ENCODE measurements at places on chromosomes 13 and 19.

DNA sequence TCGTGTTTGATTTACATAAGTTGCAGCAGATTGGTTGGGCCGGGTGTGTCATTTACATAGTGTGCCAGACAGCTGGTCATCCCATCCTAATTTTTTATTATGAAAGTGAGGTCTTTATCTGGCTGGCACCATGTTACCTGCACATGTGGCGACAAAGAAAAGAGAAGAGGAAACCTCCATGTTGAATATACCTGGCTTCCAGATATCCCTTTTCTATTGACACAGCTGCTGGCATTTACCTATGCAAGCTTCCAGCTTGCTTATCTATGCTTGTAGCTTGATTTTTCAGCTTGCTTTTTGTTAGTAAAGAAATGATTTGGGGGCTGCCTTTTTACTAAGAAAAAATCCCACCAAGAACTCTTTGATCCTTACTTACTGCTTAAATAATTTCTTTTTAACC lies 681.3 kb upstream of the SLITRK1 start:
- no peak for DNase-seq

DNA sequence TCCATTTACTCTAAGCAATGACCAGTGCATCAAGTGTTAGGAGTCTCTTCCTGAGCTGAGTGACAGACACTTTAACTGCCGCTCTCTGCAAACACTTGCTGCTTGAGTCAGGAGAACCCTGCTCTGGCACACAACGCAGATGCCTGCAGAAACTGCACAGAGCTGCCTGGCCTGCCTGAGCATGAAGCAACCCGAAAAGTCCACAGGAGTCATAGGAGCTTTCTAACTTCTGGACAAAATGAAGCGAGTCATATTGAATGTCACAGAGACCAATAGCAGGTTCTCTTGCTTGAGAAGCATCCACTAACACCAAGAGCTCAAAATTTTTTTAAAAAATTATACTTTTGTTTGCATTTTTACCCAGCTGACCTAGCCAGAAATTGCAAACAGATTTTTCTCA lies 232.4 kb downstream of the LHFPL6 start:
- no peak for DNase-seq

DNA sequence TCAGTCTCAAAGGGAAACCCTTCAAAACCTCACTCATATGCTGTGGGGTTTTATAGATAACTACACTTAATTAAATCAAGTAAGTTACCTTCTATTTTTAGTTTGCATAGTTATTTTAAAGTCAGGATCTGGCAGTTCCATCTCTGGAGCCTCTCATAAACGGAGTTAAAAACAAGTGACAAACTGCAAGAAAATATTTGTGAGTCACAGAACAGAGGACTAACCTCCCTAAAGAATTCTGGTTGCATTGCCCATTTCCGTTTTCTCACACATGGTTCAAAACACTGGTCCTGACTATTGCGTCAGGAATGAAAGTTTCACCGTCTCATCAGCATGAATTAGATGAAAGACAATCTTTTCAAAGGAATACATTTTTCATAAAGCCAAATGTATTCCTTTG lies 10.6 kb downstream of the RXFP2 start:
- DNase-seq = no peak

- no peak for DNase-seq
Observed at GRCh38 chr19:7869910-7870511, 4.2 kb downstream of the PRR36 start.

- DNase-seq = no peak
Observed at GRCh38 chr19:32887572-32888215, 18.1 kb upstream of the SLC7A9 start.

- peak; percentile 25 for DNase-seq
Observed at GRCh38 chr13:30334663-30335386, 27.5 kb upstream of the KATNAL1 start.

GRCh38 chr13:111905609-111905945 lies 161.4 kb upstream of the SOX1 start:
- no peak for DNase-seq

GRCh38 chr19:48646001-48646721 lies at the start of gene CA11:
CA11 (minus strand) TSS chr19:48646187; CDS start chr19:48645632, 555 bp downstream.
- peak; percentile 76 for DNase-seq

- DNase-seq = no peak
Observed at GRCh38 chr13:95150555-95150954, 150.7 kb downstream of the ABCC4 start.

DNA sequence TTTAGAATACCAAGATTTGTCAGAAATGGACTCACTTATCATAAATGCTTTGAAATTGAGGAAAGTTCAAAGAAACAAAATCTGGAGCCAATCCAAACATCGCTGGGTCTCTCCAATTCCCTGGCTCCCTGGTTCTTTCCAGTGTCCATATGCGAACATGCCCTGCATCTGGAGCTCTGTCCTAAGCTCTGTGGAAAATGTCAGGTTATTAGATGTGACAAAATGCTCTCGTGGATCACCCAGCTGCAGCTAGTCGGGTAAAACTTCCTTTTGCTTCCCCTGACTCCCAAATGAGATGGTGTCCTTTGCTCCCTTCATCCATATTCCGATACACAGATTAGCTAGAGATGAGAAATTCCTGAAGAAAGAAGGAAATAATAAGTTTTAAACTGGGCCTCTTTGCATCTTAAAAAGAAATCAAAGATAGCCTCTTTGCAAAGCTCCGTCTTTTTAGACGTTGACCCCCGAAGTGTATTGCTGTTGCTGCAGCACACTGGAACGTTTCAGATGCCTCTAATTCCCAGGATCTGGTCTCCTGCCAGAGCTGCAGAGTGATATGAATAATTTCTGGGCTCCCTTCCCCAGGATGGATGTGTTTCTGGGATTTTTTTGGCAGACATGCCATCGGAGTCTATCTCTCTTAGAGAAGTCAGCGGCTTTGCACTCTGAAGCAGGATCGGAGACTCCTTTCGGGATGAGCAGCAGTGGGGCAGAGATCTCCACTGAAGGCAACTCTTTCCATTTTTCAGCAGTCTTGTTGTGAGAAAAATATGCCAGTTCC lies 102.9 kb downstream of the TEX26 start:
- no peak for DNase-seq

DNA sequence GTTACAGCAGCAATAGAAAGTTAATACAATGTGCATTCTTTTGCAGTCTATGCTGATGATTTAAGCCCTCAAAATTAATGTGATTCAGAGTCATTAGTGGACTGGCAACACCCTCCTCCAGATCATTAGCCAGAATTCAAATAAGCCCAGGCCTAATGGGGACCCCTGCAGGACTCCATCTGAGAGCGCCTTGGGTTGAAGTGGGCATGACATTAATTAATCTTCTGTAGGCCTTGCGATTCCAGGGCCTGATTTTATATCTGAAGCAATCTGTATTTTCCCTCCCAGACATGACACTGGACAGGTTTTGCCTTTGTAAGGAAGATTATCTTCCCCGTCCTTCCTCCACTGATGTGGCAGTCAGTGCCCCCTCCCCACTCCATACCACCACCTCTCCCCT lies 442.9 kb downstream of the FOXO1 start:
- no peak for DNase-seq

GRCh38 chr19:10861103-10861651 lies 10.2 kb upstream of the CARM1 start:
- no peak for DNase-seq

- DNase-seq = no peak
Observed at GRCh38 chr19:3979674-3980352, 5.5 kb downstream of the EEF2 start.

GRCh38 chr13:100394005-100394695 lies 194.4 kb downstream of the GGACT start:
- DNase-seq = no peak

- no peak for DNase-seq
Observed at GRCh38 chr13:42628666-42629065, 54.7 kb downstream of the TNFSF11 start.

DNA sequence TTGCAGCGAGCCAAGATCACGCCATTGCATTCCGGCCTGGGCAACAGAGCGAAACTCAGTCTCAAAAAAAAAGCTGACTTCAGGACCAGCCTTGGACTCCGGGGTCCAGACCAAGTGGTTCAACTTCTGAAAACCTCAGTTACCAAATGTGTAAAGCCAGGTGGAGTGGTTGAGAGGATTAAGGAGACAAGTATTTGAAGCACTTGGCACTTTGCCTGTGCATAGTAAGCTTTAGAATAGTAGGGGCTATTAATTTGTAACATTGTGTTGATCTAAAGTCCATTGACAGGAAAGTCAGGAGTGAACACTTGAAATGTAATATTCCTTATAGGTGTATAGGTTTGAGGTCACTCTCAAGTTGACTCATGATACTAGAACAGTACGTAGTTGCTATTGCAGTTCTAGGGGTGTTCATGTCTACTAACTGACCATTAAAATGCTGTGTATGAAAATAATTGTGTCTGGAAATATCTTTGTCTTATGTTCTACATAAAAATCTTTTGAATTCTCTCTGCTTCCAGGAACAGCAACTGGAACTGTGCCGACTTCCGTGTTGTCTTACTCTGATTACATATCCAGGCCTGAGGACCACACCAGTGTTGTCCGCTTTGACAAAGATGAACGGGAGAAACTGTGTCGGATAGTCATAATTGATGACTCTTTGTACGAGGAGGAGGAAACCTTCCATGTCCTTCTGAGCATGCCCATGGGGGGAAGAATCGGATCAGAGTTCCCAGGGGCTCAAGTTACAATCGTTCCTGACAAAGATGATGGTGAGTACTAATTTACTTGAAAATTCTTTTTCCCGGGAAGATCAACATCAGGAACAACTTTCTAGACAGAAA lies 97.4 kb downstream of the FREM2 start:
- DNase-seq = no peak

DNA sequence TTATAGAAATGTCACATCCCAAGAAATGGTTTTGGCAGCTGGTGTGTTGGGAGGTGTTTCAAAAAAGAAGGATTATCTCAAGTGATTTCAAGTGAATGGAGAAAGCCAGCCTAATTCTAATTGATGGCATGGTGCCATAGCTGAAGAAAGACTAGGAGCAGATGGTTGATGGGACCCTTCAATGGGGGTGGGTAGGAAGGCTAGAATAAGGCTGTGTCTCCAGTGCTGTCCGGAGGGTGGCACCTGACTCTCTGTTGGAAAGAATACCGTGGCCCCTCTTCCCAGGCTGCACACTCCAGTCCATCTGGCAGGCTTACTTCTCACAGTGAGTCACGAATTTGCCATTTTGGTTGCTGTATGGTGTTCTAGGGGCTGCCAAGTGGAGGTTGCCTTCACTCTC lies 51.0 kb upstream of the GPR12 start:
- DNase-seq = no peak

DNA sequence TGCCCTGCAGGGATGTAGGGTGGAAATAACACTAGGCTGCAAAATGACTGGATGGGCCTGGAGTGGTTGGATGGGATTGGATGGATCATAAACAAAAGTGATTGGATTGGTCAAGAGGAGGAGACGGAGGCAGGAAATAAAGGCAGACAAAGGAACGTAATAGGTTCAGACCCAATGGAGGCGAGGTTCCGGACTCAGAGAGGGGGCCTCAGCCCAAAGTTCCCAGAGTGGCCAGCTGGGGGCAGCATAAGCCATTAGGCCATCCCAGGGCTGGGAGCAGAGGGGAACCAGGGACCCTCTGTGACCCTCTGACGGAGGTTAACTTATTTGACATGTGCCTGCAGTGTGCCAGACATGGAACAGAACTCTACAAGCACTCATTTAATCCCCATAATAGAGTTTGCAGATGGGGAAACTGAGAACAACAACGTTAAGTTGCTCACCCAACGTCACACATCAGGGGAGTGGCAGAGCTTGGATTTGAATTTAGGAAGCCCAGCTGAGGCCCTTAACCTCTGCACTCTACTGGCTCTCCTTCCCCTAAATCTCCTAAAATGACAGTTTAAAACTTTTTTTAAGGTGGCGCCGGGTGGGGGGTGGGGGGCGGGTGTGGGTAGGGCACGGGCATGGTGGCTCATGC lies 15.3 kb upstream of the MAP1S start:
- peak; percentile 80 for DNase-seq

GRCh38 chr13:73696271-73696670 lies 437.9 kb downstream of the KLF12 start:
- DNase-seq = no peak

DNA sequence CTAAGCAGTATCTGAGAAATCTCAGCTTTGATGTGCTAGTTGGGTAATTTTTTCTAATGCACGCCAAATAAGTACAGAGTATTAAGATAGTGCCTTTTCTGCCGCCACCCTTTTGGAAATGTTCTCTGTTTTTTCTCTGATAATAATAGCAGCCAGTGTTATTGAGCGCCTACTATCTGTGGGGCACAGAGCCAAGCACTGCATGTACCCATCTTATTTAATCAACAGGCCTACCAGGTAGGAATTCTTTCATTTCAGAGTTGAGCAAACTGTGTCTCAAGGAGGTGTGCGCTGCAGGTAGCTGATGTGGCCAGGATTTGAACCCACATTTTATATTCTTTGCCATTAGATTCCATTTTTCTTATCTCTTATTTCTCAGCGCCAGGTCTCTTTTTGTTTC lies 1.4 kb downstream of the EPN1 start:
- no peak for DNase-seq

- no peak for DNase-seq
Observed at GRCh38 chr13:43391036-43391435, 367.6 kb downstream of the DNAJC15 start.

DNA sequence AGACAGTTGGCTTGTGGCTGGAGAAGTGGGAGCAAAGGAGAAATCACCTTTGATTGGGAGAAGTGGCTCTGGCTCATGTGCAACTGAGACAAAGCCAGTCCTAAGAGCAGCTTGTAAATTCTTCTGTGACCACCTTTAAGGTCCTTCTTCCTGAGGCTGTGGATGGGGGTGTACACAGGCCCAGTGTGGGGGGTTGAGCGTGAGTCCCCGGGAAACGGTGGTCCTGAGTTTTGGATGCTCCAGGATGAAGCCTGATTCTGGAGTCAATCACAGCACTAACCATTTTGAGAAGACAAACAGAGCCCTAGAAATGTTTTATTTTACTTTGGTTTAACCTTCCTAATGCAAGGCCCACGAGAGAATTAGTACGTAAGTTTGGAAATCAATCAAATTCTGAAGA lies 3.9 kb upstream of the CEBPA start:
- no peak for DNase-seq

DNA sequence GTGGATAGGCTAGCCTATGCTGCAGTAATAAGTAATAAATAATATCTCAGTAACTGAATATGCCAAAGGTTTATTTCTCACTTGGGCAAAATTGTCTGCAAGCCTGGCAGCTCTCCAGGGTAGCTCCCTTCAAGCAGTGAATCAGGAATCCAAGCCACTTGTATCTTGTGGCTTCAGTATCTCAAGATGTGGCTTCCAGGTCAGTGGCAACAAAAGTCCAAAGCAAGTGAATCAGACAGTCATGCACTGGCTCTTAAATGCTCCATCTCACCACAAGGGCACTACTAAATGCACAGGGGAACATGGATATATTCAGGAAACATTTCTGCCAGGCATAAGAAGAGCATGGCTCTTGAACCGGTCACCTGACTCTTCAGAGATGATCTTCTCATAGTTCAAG lies 126.3 kb downstream of the KCTD12 start:
- no peak for DNase-seq

- DNase-seq = no peak
Observed at GRCh38 chr13:110509971-110510786, 51.3 kb downstream of the RAB20 start.

- no peak for DNase-seq
Observed at GRCh38 chr13:46405457-46405856, 18.4 kb upstream of the RUBCNL start.

GRCh38 chr19:17243211-17243829 lies 2.4 kb downstream of the NR2F6 start:
- no peak for DNase-seq

Measured in kidney capillary endothelial cell (primary cell).